Activated CD8-positive, alpha-beta memory T cell treated with anti-CD3 and anti-CD28 coated beads, Interleukin-2, amount 10 ng/mL, durations not matched to agents 7 days and 5 days (primary cell): ENCODE measurements at places on chromosomes 5 and 9.

DNA sequence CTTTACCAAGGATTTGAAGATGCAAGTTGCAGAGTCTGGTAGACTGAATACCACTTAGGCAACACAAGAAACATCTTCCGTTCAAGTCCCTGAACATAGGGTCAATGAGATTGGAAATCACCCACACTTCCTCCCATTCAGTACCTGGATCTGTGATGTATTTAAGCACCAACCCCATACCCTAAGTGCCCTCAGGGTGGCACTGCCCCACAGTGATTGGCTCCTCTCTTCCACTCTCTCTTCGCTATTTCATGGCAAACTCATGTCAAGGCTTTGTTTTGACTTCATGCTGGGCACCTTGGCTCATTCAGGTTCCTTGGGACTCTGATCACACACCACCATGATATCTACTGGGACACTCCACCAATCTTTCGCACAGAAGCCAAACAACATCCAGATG, 53.7 kb downstream of the GGTA1 start:
- peaks cover 17% of the 10 kb centered on the region for H3K4me1 ChIP-seq
- no peak overlapping the region for H3K27ac ChIP-seq
- peaks cover 48% of the 10 kb centered on the region for H3K27me3 ChIP-seq
- peak; percentile 53 for DNase-seq
- no peak overlapping the region for H3K4me3 ChIP-seq

DNA sequence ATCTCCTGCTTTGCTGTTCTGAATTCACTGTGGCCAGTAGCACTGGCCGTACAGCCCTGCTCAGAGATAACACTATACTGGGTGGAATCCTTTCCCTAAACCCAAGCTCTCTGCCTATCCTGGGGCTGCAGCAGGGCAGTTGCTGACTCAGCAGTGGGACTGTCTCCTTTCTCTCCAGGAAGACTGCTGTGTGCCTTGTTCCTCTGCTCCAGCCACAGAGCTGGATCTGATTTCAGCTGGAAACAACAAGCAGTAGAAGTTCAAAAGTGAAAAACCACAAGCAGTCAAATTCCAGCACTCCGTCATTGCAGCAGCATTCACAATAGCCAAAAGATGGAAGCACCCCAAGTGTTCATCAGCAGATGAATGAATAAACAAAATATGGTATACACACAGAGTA, 105.0 kb downstream of the FBXL7 start:
- DNase-seq, result no peak
- no peak overlapping the region for H3K4me3 ChIP-seq

DNA sequence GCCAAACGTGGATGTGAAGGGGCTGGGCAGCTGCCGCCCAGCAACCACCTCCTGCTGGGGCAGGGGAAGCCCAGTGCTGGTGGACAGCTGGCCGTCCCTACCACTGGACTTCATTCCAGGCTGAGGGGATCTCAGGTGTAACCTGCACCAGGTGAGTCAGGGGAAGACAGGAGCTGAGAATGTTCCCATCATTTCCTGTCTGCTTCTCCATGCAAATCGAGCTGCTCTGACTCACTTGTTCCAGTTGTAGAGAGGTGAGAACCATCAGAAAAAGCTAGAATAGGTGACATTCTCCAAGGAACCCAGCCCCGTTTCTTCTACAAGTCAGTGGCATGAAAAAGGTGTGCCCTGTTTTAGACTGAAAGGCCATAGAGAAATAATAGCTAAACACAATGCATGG, 21.8 kb upstream of the BARX1 start:
- H3K4me3 ChIP-seq, result no peak overlapping the region
- no peak for DNase-seq
- H3K4me1 ChIP-seq, result no peaks in the 10 kb centered on the region
- no peaks in the 10 kb centered on the region for H3K36me3 ChIP-seq
- peaks cover 15% of the 10 kb centered on the region for H3K27me3 ChIP-seq
- no peak overlapping the region for H3K27ac ChIP-seq

GRCh38 chr9:82052081-82052480, 63.5 kb downstream of the SPATA31D1 start:
- no peaks in the 10 kb centered on the region for H3K36me3 ChIP-seq
- no peaks in the 10 kb centered on the region for H3K27me3 ChIP-seq
- H3K4me1 ChIP-seq, result no peaks in the 10 kb centered on the region
- no peak overlapping the region for H3K27ac ChIP-seq
- no peak for DNase-seq

DNA sequence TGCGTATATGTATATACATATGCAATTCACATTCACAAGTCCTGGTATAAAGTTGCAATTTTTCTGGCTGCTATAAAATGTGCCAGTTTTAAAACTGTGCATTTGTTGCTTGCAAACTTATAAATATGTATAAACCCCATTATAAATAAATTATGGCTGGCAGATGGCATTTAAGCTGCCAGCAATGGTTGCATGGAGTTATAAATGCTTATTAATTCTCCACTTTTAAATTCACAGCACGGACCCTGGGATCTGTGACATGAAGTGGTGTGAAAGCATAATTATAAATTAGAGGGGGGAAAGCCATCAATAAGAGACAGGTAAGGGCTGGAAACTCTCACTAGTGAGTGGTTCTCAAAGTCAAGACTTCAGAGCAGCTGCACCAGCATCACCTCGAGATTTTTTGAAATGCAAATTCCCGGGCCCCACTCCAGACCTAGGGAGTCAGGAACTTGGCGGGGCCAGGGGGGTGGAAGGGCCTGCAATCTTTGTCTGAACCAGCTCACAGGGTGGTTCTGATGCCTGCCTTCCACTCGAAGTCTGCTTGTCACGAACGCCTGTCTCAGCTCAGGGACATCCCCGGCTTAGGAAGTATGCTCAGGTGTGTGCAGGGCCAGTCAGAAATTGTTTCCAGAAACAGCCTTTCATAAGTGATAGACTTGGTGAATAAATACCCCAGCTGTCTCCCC, 16.9 kb downstream of the S1PR3 start:
- H3K4me1 ChIP-seq, result no peaks in the 10 kb centered on the region
- no peak for DNase-seq
- H3K36me3 ChIP-seq, result no peaks in the 10 kb centered on the region
- H3K27ac ChIP-seq, result no peak overlapping the region
- H3K4me3 ChIP-seq, result no peak overlapping the region

- no peak overlapping the region for H3K27ac ChIP-seq
- no peaks in the 10 kb centered on the region for H3K36me3 ChIP-seq
- H3K4me1 ChIP-seq, result no peaks in the 10 kb centered on the region
- DNase-seq, result no peak
Observed at GRCh38 chr9:134637241-134637640, 4.4 kb upstream of the COL5A1 start.

DNA sequence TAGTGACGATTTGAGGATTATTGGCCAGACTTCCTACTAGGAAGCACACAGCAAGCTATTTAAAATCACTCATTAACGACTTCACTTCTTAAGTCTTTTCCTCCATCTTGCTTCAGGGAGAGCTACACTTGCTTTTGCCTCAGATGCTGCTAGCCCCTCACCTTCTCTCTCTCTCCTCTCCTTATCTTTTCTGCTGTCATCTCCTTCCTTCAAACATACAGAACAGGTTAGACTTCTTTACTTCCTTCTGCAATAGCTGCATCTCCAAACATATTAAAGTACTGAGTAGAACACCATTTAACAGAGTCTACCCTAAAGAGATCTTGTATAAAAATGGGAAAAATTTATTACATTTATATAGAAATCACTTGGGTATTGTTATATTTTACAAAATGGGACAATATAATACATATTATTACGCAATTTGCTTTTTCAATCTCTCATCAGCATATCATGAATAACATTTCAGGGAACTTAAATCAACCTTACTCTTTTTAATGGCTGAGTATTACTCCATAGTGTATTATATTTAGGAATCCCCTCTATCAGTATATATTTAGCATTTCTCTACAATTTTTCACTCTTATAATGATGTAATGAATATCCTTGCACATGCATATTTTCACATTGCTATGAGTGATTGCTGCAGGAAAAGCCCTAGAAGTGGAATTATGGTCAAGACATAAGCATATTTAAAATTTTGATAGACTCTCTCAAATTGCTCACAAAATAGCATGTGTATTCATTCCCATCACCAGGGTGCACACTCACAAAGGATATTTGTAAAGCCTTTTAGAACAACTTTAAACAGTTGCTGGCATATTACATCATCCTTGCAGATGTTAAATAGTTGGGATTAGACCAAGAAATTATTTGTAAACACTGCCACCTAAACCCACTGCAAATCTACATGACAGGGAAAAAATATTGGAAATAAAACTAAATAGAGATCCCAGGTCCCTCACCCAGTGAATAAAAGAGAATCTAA, 164.5 kb upstream of the NFIB start:
- H3K27ac ChIP-seq, result no peak overlapping the region
- H3K27me3 ChIP-seq, result peaks cover 3% of the 10 kb centered on the region
- H3K36me3 ChIP-seq, result no peaks in the 10 kb centered on the region
- H3K4me3 ChIP-seq, result no peak overlapping the region
- no peaks in the 10 kb centered on the region for H3K4me1 ChIP-seq

DNA sequence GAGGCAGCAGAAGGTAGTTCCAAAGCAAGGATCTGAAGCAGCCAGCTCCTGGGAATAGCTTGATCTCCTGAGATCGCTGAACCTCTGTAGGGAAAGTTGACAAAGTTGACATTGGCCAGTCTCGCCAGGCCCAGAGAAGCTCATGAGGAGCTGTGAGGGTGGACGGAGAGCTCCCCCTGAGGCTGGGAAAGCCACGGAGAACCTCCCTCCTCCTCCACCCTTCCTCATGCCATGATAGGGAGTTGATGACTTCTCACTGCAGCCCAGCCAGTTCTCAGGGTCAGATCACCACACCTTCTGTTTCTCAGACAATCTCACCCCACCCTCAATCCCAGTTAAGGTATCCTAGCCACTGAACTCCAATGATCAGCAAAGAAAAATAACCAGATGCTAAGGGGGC, 30.4 kb upstream of the KCNV2 start:
- no peaks in the 10 kb centered on the region for H3K36me3 ChIP-seq
- H3K4me1 ChIP-seq, result no peaks in the 10 kb centered on the region
- no peaks in the 10 kb centered on the region for H3K27me3 ChIP-seq
- H3K27ac ChIP-seq, result no peak overlapping the region

- no peaks in the 10 kb centered on the region for H3K4me1 ChIP-seq
- H3K27me3 ChIP-seq, result peaks cover 3% of the 10 kb centered on the region
- H3K4me3 ChIP-seq, result no peak overlapping the region
- DNase-seq, result no peak
Observed at GRCh38 chr9:2934883-2935282, 91.0 kb upstream of the PUM3 start.

DNA sequence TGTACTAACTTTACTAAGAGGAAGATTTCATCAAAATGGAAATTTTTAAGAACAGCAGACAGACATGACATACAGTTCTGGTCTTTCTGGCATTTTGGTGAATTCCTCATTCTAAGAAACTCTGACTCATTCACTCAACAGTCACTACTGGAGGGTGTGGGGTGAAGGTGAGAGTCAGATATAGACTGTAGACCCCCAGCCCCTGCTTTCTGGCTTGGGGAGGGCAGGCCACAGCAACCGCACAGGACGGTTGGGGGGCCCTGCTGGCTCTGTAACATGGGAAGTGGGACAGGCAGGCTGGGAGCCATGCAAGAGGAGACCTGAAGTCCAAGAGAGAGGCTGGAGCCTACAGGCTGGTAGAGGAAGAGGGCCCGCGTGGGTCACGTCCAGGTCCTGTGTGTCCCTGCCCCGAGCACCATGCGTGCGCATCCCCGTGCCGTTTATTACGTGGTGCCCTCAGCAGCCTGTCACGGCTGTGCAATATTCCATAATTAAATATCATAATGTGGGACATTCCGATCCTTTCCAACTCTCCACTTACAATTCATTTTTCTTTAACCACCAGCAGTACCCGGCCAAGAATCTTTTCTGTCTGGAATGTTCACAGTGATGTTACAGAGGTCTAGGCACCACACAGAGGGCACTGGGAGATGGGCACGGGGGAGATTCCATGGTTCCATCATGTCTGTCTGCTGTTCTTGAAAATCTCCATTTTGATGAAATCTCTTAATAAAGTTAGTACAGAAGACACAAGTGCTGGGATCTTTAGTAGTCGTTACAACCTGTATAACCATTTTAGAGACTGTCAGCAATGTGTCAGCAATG, 75.5 kb downstream of the SEMA4D start:
- peaks cover 55% of the 10 kb centered on the region for H3K36me3 ChIP-seq
- H3K4me3 ChIP-seq, result peak overlapping the region; percentile 65
- no peaks in the 10 kb centered on the region for H3K27me3 ChIP-seq
- peak overlapping the region; percentile 97 for H3K27ac ChIP-seq
- peak; percentile 93 for DNase-seq
- H3K4me1 ChIP-seq, result peaks cover 99% of the 10 kb centered on the region

DNA sequence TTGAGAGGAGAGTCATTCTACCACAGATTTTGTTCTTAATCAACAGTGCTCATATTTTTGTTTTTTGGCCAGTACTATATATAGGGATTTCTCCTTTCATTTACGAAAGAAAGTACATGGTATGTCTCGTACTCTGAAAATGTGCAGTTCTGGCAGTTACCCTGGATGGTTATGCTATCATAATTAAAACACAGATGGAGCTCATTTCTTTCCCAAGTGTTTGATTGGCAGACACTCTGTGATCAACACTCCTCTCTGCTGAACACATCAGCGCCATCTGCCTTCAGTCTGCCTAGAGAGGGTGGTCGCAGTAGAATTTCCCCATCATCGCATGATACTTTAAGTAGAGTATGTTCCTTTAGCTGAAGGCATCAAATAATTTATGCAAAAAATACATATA, 64.5 kb downstream of the PAM start:
- H3K27ac ChIP-seq, result no peak overlapping the region
- H3K36me3 ChIP-seq, result peaks cover 1% of the 10 kb centered on the region
- H3K4me1 ChIP-seq, result peaks cover 17% of the 10 kb centered on the region
- no peaks in the 10 kb centered on the region for H3K27me3 ChIP-seq

- H3K27ac ChIP-seq, result no peak overlapping the region
- no peak for DNase-seq
- no peak overlapping the region for H3K4me3 ChIP-seq
- no peaks in the 10 kb centered on the region for H3K36me3 ChIP-seq
- H3K27me3 ChIP-seq, result peaks cover 18% of the 10 kb centered on the region
Observed at GRCh38 chr9:124088476-124088837, 76.9 kb downstream of the LHX2 start.

GRCh38 chr9:2026220-2026997, 11.3 kb downstream of the SMARCA2 start:
- H3K4me3 ChIP-seq, result no peak overlapping the region
- H3K4me1 ChIP-seq, result peaks cover 82% of the 10 kb centered on the region
- no peak for DNase-seq
- no peaks in the 10 kb centered on the region for H3K27me3 ChIP-seq

- DNase-seq, result no peak
- no peak overlapping the region for H3K4me3 ChIP-seq
- no peak overlapping the region for H3K27ac ChIP-seq
- H3K4me1 ChIP-seq, result peaks cover 28% of the 10 kb centered on the region
Observed at GRCh38 chr5:154351141-154351540, 94.7 kb upstream of the SAP30L start.

DNA sequence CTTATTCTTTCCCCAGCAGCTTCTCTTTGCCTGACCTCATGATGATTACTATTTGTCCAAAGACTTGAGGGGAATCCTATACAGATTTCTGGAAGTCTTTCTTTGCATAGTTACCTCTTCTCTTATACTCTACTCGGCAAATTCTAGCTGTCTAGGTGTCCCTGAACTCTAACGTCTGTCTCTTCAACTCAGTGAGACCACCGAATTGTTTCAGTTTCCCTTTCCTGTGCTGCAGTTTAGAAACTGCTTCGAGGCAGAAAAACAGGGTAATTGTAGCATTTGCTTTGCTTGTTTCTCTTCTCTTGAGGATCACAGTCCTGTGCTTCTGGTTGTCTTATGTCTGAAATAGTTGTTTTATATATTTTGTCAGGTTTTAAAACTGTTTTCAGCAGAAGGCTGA, 14.8 kb downstream of the LVRN start:
- H3K36me3 ChIP-seq, result peaks cover 26% of the 10 kb centered on the region
- H3K27ac ChIP-seq, result peak overlapping the region; percentile 80
- peaks cover 22% of the 10 kb centered on the region for H3K4me1 ChIP-seq
